ENCODE measurements at places on chromosomes 5 and 9. TPM values are rescaled to one million over a fixed set of nuclear protein-coding genes. Genes with fewer than 3 reads are reported as not detected.
A peak's percentile ranks its signal among the peaks of the same experiment; 100 is the strongest.

- DNase-seq, result no peak
Observed at GRCh38 chr5:157598350-157598936, 22.9 kb upstream of the ADAM19 start.

GRCh38 chr5:82285206-82285605, 7.1 kb upstream of the RPS23 start:
- DNase-seq, result no peak

C5orf52 gene
- not detected for total RNA-seq

RASEF gene
- total RNA-seq, result 189 TPM

NXNL2 gene
- not detected for total RNA-seq

CCDC180 gene
- 6.8 TPM for total RNA-seq

DNA sequence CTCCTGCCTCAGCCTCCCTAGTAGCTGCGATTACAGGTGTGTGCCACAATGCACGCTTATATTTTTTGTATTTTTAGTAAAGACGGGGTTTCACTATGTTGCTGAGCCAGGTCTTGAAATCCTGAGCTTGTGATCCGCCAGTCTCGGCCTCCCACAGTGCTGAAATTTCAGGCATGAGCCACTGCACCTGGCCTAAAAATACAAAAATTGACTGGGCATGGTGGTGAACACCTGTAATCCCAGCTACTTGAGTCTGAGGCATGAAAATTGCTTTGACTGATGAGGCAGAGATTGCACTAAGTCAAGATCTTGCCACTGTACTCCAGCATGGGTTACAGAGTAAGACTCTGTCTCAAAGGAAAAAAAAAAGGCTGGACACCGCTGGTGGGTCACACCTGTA, 13.1 kb upstream of the DYNC2I2 start:
- no peak for DNase-seq

- no peak for DNase-seq
Observed at GRCh38 chr5:91103353-91104061, 279.6 kb downstream of the ARRDC3 start.

DNA sequence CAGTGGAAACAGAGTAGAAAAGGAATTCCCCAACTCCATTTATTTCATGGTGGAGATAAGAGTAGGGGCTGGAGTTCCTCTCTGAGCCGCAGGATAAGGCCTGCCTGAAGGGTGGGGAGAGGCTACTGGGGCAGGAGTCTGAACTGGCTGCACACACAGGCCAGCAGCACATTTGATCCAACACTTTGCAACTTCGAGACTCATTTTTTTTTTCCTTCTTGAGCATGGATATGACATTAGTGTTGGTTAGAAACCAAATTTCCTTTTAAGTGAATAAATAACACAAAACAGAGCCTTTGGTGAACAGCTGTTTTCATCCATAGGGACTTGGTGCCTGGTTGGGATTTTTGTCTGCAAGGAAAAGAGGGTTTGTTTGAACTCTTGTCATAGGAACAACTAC, 76.6 kb downstream of the RALGPS1 start:
- DNase-seq, result no peak

DNA sequence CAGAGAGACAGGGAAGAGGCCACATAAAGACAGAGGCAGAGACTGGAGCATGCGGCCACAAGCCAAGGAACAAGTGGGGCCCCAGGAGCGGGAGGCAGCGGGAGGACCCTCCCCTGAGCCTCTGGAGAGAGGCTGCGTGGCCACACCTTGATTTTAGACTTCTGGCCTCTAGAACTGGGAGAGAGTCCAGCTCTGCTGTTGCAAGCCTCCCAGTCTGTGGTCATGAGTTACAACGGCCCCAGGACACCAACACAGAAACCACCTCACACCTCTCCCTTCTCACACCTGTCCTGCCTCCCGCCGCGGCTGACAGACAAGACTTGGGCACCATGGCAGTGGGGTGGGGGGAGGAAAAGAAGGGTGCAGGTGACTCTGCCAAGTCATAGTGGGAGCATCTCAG, 2.2 kb downstream of the INPP5E start:
- DNase-seq, result no peak

AGXT2 gene
- total RNA-seq, result not detected

DNA sequence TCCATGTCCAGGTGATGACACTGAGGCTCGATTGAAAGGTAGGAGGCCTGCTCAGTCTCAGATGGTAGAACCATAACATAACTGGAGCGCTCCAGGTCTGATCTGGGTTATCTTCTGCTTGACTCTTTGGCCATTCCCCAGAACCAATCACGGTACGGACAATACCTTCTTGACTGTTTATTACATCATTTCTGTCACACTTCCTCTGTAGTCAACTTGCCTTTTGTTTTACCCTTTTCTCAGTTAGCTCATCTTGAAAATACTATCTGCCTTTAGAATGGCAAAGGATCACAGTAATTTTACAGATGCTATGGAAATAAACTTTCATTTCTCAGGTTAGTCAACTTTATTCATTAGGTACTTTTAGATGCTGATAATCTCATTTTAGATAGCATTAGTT, 22.4 kb downstream of the GLRA1 start:
- DNase-seq, result no peak

ECM2 gene
- total RNA-seq, result 3.8 TPM

DNA sequence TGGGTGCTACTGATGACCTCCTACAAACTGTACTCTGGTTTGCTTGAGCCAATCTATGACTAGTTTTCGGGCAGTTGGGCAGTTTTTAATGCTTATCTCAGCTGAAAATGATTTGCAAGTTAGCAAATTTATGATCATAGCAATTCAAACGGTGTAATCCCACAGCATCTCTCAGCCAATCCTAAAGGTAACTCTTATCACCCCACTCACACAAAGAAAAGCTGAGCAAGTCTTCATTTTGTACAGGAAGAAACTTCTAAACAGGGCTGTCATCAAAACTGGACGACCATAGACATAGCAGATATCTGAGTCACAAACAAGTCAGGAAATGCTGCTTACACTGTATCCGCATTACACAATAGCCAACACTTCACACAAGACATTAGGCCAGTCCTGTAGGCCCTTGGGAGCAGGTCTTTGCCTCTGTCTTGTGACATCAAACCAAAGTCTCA, 2.6 kb upstream of the ENC1 start:
- no peak for DNase-seq

GPX3 gene
- total RNA-seq, result 441 TPM

DNA sequence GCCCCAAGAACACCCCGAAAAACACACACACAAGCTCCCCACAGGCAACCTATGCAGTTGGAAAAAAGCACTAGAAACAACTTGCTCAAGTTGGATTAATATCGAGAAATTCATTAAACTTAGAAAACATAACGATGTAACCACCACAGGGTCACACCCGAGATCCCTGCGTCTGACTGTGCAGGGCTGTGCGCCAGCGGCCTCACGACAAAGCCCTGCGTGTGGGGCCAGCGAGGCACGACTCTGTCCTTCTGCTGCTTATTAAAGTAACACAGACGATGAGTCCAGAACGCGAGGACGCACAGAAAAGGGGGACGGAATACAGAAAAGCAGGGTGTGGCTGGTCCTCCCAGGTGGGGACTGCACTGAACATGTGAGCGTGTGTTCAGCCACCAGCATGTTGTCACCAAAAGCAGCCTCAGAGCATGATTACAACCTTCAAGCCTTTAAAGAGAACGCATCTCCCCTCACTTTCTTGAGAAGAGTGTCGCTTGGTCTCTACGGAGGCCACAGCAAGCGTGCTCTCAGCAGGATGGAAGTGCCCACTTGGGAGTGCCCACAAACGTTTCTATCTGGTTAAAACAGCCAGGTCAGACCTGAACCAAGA, 14.4 kb downstream of the SLC12A7 start:
- DNase-seq, result no peak

ALDH1A1 gene
- 76.3 TPM for total RNA-seq

DNA sequence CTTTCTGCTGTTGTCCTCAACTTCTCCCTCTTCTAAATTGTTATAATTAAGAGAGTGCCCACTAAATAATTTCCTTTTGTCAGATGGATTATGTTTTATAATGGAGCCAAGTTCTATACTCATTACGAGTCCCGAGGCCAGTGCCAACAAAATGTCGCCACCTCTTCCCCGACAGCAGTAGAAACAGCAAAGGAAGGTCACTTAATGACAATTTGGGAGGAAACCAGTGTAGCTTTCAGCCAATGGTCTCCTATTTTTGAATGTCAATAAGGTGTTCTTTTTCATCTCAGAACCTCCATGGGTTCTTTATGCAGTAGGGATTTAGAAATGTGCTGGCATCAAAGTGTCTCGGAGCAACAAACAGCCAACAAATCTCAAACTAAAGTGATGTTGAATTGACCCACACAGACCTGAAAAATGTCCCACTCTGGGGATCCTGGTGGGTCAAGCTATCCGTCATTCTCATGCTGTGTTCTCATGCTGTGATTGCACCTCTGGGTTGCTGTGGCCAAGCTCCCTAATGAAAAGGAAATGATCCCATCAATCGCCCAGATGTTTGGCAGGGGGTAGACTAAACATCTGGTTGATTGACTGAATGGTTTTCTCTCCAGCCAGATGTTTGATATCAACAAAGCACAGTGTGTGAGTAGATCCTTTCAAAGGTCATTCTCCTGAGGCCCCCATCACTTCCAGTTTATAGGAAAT, 291.9 kb downstream of the DMAC1 start:
- DNase-seq, result no peak

GRCh38 chr5:120072068-120072761, 391.9 kb upstream of the PRR16 start:
- DNase-seq, result no peak

SPZ1 gene
- not detected for total RNA-seq

DNA sequence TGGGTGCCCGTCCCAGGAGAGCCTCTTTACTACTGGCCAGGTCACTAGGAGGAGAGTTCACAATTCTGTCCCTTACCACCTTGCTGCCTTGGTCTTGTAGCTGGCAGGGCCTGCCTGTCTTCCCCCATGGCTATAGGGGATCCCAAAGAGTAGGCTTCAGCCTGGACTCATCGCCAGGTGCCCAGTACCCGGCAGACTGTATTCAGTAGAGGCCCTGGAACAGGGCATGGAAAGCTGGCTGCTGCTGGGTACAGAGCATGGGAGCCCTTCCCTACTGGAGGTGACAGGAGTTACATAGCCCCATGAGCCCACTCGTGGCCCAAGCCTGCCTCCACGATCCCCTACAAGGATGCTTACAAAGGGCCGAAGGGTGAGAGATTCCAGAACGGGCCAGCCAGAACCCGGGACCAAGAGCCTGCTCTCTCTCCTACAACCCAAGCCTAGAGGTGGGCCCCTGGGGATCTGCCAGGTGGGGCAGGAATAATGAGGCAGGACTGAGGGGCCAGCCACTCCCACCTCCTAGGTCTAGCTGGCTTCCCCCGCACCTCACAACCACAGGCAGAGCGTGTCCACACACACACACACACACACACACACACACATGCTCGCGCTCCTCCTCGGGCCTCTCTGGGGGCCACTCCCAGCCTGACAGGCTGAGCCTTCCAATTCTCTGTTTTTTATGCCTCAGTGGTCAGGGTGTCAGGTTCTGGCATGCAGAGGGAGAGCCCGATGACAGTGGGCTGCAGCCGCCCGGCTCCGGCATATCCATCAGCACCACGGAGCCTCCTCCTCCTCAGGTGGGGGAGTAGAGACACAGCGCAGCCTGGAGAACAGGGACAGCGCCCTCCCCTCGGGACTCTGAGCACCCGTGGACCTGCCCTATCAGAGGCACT, 186.0 kb downstream of the PAX5 start:
- DNase-seq, result no peak

DNA sequence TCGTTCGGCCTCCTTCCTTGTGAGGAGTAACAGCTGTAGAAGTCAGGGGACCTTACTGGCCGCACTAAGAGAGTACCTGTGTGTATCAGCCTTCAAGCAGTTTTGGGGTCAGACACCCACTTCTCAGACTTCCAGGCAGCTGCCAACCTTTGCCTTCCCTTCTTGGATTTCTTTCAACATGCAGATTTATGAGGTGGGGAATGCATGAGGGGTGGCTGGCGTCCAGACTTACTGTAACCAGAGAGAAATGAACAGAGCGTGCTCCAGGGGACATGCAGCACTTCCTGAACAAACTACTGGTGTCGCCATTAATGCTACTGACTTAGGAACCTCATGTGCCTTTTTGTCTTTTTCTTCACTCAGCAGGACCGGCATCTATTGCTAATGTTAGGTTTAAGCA, 46.7 kb downstream of the INSYN2B start:
- no peak for DNase-seq

CEL gene
- total RNA-seq, result 0.27 TPM

GRCh38 chr5:59543821-59544442, 349.6 kb downstream of the PDE4D start:
- peak; percentile 22 for DNase-seq

CACNA1B gene
- 0.32 TPM for total RNA-seq

DNA sequence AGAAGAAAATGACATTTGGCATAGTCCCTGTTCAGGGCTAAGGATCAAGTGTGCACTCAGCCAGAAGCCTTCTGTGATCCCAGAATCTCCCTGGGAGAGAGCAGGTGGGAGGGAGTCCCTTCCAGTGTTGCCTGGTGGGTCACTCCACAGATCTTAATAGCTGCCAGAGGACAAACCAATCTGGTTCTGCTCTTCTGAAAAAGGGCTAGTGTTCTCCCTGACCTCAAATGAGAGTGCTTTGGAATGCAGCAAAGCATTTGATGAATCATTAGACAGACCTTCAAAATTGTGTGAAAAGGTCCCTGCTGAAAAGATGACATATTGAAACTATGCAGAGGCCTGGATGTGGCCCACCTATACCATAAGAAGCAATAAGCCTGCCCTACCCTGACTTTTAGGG, 339.7 kb downstream of the TMEM232 start:
- no peak for DNase-seq

- DNase-seq, result no peak
Observed at GRCh38 chr9:88268886-88269285, 119.4 kb upstream of the SPIN1 start.

GRCh38 chr5:4104831-4105597, 509.4 kb downstream of the IRX1 start:
- DNase-seq, result no peak

WNT8A gene
- not detected for total RNA-seq

DNA sequence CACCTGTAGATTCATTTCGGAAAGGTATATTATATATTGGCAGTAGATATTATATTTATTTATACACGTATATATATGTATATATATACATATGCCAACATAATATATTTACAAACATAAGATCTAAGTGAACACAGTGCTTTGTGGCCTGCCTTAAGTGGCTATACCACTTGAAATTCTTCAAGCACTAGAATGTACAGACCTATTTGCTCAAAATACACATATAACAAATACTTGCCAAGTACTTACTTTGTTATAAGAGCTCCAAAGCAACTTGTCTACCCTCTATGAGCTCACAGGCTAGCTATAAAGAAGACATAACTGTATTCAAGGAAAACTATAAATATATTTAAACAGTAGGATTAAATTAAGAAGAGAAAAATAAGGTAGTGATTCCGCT, 33.6 kb upstream of the SLC36A1 start:
- no peak for DNase-seq

GRCh38 chr5:171391996-171392577, 4.4 kb downstream of the NPM1 start:
- DNase-seq, result no peak

GRCh38 chr9:87540444-87541105, 42.9 kb downstream of the DAPK1 start:
- no peak for DNase-seq

- DNase-seq, result no peak
Observed at GRCh38 chr9:89448821-89449220, 49.1 kb downstream of the SEMA4D start.

NTNG2 gene
- 0.27 TPM for total RNA-seq
